ENCODE measurements at places on chromosomes 6 and 20.
A peak's percentile ranks its signal among the peaks of the same experiment; 100 is the strongest.

DNA sequence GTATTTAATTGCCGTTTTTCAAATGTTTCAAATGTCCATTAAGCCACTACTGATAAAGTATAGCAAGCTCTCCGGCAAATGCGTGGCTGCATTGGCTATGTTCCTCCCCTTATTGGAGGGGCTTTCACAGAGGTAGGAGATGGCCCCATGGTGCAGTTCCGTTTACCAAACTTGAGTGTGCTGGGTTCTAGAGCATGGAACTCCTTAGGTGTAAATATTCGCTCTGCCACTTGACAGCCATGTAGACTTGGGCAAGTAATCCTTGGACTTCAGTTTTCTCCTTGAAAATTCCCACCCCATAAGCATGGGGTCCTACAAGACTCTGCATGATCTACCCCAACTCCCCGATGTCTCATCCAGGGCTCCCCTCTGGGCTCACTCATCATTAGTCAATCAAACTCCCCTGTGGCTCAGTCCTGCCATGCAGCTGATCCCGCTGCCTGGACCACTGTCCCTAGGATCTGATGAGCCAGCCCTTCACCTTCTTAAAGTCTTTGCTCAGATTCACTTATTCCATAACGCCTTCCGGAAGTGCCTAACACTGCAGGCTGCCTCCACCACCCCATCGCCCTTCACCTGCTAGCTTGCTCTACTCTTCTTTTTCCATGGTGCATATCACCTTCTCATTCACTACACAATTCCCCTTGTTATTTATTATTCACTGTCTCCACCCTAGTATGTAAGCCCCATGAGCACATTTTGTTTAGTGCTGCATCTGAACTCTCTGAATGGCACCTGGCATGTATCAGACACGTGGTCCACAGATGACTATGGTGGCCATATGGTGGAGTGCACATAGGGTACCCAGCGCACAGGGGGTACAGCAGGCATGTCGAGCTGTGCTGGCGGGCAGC, 18.8 kb downstream of the PRR18 start:
- DNase-seq: no peak

- no peak for DNase-seq
Measured at GRCh38 chr6:110183292-110183885, 3.2 kb downstream of the CDC40 start.

DNA sequence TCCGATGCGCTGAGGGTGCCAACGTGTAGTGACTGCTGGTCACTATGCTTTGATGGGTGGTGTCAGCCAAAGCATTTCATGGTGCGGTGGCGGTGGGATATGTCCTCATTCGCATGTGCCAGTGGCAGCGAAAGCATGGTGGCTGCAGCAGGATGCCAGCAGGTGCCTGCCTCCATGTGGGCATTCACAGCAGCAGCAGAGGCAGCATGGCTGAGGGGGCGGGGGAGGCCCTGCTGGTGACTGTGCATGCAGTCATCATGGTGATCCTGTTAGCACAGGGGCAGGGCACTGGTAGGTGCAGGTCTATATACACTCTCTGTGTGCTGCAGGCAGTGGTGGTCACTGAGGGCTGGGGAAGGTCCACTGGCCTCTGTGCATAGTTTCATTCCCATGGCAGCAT, 22.0 kb downstream of the FIG4 start:
- DNase-seq: peak; percentile 19

DNA sequence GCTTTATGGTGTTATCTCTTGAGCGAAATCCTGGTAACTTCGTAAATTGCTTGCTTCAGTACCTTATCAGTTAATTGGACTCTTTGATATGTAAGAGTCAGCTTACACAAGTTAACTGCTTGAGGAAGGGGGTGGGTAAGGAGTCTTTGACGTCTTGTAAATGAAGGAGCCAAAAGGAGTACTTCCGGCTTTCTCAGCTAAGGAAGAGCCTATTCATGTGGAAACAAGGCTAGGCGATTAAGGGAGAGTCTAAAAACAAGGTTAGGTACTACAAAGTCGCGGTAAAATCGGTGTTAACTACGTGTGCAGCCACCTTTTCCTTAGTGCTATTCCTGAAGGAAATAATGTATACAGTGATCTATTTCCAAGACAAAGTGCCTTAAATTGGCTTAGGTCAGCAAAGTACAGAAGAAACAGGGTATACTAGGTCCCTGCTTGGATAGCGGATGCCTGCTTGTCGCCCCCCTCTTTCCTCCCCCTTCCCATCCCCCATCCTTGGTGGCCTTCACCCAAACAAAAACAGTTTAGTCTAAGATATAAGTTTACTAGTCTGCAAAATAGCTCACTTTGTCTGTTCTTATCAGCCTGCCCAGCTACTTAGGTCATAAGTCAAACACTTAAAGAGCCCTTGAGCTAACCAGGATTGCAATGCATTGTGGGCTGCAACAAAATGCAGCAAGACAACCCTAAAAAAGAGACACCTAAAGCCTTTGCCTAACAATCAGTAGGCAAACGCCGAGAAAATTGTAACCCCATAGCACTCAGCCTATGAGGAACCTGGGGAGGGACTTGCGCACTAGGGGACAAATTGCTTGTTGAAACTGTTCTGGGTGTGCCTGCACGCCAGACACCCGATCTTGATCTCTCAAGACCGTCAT, 147.3 kb downstream of the TRIM27 start:
- no peak for DNase-seq

DNA sequence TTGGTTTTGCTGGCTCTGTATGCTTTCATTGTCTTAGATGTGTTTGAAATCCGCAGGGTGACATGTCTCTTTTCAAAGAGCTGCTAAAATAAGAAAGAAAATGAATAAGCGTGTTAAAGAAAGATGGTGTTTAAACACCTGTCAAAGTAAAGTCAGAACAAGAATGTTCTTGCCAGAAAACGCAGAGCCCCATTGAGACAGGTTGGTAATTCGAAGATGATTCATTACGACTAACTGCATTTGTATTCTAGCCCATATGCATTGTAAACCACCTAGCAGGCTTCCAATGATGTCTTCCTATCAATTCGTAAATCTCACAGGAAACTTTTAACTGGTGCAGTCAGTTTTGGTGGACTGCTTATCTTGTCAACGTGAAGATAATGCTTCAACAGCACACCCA, 16.8 kb downstream of the PHACTR2 start:
- no peak for DNase-seq

DNA sequence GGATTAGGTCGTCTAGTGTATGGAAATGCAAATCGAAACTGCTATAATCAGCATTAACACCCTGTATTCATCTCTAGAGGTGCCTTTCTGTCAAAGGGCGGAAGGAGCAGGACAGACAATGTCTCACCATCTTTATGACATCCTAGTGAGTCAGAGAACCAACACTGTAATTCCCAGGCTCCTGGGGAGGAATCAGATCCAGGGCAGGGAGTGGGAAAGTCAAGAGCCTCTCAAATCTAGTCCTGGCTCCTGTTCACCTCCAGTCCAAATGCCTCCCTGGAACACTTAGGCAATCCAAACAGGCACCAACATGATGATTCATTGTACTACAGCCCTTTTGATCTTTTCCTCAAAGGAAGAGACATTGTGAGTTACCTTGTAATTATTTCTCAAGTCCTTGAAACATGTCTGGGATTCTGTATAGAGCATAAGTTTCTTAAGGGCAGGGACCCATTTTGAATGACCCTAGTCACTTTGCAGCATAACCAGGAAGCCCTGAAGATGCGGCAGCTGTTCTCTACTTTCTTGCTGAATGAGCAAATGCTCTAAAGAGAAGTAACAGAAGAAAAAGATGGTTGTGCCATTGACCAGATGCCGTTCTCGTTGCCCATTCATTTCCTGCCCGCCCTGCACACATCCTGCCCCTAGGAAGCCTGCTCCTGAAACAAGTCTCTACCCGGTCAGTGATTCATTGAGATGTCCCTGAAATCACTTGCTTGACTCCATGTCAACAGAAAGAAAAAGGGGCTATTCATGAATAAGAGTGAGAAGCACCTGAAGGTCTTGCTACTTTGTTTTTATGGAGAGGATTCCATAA, 112.8 kb upstream of the JARID2 start:
- DNase-seq: no peak
